ENCODE measurements at places on chromosomes 2 and 18. TPM values are rescaled to one million over a fixed set of nuclear protein-coding genes. Genes with fewer than 3 reads are reported as not detected.

RAB12 gene
- total RNA-seq = 54.7 TPM

PPP1R1C gene
- total RNA-seq = 0.07 TPM

RPE gene
- 88.4 TPM for total RNA-seq

TDRD15 gene
- total RNA-seq = not detected

OXER1 gene
- not detected for total RNA-seq

MARCHF7 gene
- total RNA-seq = 108 TPM

PJVK gene
- total RNA-seq = 2.5 TPM
